ENCODE measurements at places on chromosomes 12 and 14.

GRCh38 chr12:11657511-11657910 is 8.0 kb downstream of the ETV6 start:
- no peak for DNase-seq

- DNase-seq = no peak
These were observed 70.1 kb downstream of the PRKD1 start for GRCh38 chr14:29857551-29857950.

DNA sequence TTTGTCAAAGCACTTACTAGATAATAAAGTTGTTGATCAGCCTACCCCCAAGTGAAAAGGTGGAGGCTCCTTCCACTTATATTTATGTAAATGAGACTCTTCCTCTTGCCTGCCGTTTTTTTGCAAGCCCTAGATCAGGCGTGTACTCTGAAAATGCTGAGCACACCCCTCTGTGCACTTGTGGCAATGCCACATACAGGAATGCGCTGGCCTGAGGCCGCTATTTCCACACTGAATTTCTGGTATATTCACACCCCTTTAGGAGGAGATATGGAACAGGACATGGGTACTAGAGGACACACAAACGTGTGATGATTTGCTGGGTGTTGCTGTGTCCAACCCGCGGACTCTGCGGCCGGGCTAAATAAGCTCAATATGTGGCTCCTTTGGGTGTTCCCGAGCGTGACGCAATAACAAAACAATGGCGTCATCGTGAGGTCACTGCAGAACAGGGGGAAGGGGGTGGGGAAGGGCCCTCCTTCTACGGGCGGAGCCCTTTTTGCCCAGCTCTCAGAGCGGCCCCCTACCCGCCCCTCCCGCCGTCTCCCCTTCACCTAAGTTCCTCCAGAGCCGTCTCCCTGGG is 554 bp upstream of the TSPAN31 start:
- peak; percentile 58 for DNase-seq

DNA sequence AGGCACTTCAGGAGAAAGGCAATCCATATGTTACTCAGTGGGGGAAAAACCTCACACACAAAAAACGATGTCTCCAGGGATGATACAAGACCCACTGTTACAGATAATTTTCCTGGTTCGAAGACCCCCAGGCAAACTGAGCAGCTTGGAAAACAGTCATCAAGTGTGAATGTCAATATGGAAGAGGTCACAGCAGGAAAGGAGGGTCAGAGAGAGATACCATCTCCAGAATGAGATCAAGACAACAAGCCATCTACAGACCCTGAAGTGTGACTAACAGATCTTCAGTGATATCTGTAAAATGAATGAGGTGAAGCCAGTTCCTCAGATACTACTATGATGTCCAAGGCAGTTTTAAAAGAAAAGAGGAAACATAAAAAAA is 28.6 kb downstream of the GNS start:
- no peak for DNase-seq

GRCh38 chr14:99915305-99916090 is 122.3 kb downstream of the EML1 start:
- DNase-seq = no peak

- no peak for DNase-seq
These were observed 440.6 kb upstream of the CCDC196 start for GRCh38 chr14:66045572-66046021.

DNA sequence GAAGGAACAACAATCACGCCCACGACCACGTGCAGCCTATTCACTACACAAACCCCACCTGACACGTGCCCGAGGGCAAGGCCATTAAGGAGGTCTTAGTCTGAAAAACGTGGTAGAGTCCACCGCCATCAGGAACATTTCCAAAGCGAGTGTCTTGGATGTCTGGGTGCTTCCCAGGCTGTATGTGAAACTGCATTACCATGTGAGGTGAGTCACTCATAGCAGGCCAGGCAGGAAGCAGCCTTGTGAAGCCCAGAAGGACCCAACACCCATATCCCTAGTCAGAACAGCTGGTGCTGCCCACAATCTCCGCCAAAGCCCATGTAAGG is 3.3 kb upstream of the KRT79 start:
- no peak for DNase-seq

DNA sequence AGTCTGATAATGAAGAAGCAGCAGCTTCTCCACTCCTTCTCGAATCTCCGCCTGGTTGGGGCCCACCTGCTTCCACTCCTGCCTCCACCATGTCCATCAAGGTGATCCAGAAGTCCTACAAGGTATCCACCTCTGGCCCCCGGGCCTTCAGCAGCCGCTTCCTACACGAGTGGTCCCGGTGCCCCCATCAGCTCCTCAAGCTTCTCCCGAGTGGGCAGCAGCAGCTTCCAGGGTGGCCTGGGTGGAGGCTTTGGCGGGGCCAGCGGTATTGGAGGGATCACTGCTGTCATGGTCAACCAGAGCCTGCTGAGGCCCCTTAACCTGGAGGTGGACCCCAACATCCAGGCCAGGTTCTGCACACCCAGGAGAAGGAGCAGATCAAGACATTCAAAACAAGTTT is 381.0 kb upstream of the USP15 start:
- no peak for DNase-seq

DNA sequence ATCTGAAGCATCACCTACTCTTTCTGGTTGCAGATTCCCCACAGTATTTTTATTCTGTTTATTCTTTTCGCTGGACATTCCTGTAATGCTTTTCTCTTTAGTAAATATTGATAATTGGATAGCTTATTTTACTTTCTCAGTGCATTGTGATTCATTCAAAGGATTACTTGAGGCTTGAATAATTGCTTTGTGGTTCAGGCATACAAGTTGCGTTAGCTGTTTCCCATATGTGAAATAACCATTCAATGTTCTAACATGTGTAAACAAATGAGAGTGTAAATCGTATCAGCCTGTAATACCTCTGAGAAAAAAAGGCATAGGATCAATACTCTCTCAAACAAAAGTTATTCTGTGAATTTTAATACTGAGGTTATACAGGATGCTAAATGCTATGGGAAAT is 1004.2 kb upstream of the SEL1L start:
- DNase-seq = no peak

- peak; percentile 21 for DNase-seq
These were observed 481 bp downstream of the MAX start for GRCh38 chr14:65101631-65102440.

DNA sequence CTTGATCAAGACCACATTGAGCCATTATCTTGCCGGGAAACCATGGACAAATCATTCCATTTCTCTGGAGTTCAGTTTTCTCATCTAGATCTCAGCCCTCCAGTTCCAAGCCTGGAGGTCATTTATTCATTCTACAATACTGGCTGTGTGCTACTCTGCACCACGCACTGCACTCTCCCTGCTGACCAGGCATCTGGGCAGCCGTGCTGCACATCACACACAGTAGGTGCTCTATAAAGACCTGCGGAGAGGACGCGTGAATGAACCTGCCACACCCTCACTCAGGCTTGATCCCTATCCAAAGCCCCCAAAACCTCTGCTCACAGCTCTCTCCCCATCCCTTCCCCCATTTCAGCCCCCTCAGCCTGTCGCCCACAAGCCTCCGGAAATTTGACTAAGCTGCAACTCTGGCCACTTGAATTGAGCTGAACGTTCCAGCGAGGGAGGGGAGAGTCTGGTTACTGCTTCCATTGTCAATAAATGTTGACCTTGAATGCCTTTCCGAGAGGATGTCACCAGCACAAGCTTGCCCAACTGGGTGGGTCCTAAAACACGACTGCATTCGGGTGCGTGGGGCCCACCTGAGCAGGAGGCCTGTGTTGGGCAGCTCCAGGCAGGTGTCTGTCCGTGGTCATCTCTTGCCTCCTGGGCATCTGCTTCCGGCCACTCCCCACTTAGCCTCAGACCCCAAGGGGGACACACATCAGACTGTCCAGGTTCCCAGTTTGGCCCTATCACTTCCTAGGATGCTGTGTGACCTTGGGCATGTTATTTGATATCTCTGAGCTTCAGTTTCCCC is 17.8 kb downstream of the FAIM2 start:
- no peak for DNase-seq

- no peak for DNase-seq
These were observed 60.8 kb upstream of the KRAS start for GRCh38 chr12:25311506-25311905.

- DNase-seq = no peak
These were observed 258.7 kb upstream of the PDE3A start for GRCh38 chr12:20109676-20110075.

DNA sequence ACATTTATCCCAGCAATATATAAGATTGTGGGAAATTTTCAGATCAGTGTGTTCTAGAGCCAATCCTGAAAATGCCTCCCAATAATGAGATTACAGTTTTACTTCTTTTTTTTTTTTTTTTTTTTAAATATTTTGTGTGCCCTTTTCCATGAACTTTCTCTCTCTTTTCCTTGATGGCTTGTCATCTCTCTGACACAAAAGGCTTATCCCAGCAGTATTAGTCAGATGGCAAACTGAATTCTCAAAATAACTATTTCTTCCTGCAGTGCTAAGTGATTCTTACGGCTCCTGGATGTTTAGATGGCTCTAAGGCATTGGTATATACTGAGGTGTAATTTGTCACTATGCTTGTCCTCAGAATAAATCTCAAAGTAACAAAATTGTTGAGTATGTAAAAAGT is 86.7 kb downstream of the LRP6 start:
- DNase-seq = no peak

DNA sequence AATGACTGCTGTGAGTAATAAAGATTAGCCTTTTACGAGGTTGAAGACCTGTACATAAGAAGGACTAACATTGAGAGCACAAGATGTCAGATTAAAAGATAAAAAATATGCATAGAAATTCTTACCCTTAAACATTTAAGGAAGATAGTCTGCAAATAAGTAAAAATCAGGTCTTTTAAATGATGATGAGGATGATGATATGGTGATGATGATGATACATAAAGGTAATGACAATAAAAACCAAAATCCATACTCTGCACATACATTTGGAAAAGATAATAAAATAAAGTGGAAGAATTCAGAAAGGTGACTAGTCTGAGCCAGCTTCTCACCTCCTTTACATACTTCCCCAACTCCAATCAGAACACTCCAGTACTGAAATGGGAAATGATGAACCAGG is 124.5 kb downstream of the PTCSC3 start:
- no peak for DNase-seq

DNA sequence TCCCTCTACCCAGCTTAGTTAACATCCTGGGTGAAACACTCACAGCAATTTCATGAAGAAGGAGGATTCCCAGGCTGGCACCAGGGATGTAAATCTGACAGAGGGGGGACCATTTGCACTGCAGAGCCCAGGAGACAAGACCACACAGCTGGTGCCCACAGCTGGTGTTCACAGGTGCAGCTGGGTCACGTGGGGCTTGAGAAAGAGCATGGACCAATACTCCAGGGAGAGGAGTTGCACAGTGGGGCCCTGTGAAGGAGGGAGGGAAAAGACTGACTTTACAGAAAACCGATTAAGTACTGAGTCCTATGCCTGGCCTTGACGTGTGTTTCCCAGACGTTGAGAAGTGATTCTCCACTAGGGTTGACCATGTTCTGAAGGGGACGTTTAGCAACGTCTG is 1316.7 kb upstream of the TMEM132C start:
- DNase-seq = no peak

DNA sequence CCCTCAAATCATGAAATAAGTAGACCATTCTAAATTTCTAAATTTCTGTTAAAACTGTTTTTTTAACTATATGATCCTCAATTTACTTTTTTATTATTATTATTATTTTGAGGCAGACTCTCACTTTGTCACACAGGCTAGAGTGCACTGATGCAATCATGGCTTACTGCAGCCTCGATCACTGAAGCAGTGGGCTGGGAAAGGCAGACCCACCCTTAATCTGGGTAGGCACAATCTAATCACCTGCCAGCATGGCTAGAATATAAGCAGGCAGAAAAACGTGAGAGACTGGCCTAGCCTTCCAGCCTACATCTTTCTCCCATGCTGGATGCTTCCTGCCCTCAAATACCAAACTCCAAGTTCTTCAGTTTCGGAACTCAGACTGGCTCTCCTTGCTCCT is 2.3 kb downstream of the ERO1A start:
- no peak for DNase-seq

DNA sequence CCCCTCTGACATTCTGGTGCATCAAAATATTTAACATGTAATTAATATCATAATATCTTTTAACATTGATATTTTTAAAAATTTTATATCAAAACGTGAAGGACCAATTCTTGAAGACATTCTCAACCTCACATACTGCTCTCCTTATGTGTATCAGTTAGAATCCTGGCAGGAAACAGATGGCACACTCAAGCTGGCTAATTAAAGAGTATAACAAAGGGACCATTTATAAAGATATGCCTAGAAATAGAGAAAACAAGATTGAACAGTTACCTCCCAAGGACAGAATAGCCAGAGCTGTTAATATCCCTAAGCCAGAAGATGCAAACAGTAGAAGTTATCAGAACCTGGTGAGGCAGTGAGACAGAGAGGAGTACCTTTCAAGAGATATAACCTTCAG is 368.7 kb downstream of the NELL2 start:
- DNase-seq = no peak

- no peak for DNase-seq
These were observed at the start of gene PAH for GRCh38 chr12:102917026-102917787. Gene PAH, minus strand, starts transcription at chr12:102917244. Its CDS starts 114 bp downstream, at chr12:102917130.

GRCh38 chr14:72573725-72574417 is 320.0 kb downstream of the DPF3 start:
- DNase-seq = no peak

DNA sequence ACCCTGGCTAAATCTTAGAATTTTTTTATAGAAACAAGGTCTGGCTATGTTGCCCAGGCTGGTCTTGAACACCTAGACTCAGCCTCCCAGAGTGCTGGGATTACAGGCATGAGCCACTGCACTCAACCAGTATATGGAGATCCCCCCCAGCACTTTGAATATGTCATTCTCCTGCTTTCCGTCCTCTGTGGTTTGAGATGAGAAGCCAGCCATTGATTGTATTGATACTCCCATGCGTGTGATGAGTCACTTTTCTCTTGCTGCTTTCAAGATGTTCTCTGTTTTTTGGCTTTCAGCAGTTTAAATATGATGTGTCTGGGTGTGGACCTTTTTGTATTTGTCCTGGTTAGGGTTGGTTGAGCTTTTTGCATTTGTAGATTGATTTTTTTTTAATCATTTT is 75.2 kb upstream of the DNM1L start:
- DNase-seq = no peak

DNA sequence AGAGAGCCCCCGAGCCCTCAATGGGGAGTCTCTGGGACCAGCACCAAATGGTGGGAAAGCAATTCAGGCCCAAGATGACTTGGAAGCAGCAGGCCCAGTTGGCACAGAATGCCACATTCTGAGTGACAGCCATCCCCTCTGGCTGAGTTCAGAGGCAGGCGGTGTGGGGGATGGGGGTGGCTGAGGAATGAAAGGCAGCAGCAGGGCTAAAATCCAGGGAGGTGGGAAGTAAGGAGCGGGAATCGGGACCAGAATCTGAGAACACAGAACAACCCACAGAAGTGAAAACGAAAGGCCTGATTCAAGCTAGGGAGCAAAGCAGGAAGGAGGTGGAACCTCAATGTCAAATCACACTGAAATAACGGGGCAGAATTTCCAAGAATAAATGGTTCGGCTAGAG is 171.2 kb downstream of the CALM1 start:
- DNase-seq = no peak

- DNase-seq = no peak
These were observed 1.8 kb upstream of the RAB21 start for GRCh38 chr12:71752891-71753290.
